ENCODE measurements at places on chromosomes 7 and 10.

- DNase-seq = no peak
Observed at GRCh38 chr7:133233142-133233541, 19.7 kb upstream of the EXOC4 start.

DNA sequence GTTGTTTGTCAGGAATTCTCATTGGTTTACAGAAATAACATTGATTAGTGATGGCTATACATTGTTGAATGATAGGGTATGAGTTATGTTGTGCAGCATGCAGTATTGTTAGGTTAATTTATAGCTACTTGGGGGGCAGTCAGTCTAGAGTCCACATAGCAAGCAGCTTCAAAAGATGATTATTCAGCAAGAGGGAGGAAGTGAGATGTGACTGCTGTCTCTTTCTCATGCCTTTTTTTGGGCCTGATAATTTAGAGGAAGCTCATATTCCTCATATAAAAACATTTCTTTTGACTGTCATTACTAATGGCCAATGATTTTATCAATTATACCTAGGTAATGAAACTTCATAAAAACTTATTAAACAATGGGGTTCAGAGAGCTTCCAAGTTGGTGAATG, 3.4 kb upstream of the TBRG4 start:
- DNase-seq = no peak

- DNase-seq = no peak
Observed at GRCh38 chr7:96579119-96579518, 130.5 kb downstream of the SEM1 start.

GRCh38 chr7:95225301-95225700, 99.0 kb downstream of the PON1 start:
- DNase-seq = no peak

GRCh38 chr7:124893140-124893827, 36.3 kb downstream of the POT1 start:
- DNase-seq = no peak
